ENCODE measurements at places on chromosomes 1 and 21. TPM values are rescaled to one million over a fixed set of nuclear protein-coding genes. Genes with fewer than 3 reads are reported as not detected.

- DNase-seq = no peak
Observed at GRCh38 chr21:36751383-36751782, 52.5 kb downstream of the SIM2 start.

DNA sequence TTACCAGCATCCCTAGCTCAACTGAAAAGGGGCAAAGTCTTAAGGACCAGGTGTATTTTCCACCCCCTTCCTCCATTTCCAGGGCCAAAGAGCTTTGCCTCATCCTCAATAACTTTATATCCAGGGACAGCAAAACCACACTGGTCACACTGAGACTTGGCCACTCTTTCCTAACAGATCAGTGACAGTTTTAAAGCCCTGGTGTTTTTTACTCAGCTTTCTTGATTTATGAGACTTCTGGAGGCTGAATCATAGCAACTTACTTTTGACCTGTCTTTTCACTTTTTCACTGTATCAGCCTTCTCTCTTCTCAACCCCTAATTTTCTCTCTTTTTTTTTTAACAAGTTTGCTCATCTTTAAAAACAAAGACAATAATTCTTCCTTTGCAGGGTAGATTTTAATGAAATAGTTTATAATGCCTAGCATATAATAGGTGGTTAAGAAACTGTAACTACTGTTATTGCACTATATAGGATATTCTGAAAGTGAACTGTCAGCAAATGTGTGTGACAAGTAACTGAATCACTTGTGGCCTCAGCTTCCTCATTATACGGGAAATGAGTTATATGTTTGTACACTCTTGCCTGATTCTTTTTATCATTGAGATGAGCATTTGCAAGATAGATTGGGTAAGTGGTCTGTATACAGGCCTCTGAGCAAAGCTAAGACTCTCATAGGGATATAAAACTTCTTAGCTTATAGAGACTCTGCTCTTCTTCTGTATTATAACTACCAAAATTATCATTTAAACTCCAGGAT, 19.7 kb upstream of the DYNLT5 start:
- no peak for DNase-seq

- no peak for DNase-seq
Observed at GRCh38 chr1:82073659-82074058, 272.9 kb downstream of the ADGRL2 start.

DNA sequence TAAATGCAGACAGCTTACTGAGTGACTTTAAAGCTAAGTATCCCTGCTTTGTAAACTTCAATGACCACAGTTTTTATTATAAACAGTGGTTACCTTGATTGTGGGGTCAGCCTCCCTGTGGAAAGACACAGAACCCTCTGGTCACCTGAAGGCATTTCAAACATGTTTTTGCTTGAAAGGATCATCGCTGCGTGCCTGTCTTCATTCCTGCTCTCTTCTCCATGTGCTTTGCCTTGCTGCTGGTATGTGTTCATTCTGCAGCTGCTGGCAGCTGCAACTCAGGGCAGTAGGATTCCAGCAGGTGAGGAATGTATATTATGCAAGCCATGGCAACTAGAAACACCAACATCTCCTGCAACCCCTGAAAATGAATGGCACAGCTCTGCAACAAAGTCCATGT, 81.0 kb upstream of the VAV3 start:
- no peak for DNase-seq

DNA sequence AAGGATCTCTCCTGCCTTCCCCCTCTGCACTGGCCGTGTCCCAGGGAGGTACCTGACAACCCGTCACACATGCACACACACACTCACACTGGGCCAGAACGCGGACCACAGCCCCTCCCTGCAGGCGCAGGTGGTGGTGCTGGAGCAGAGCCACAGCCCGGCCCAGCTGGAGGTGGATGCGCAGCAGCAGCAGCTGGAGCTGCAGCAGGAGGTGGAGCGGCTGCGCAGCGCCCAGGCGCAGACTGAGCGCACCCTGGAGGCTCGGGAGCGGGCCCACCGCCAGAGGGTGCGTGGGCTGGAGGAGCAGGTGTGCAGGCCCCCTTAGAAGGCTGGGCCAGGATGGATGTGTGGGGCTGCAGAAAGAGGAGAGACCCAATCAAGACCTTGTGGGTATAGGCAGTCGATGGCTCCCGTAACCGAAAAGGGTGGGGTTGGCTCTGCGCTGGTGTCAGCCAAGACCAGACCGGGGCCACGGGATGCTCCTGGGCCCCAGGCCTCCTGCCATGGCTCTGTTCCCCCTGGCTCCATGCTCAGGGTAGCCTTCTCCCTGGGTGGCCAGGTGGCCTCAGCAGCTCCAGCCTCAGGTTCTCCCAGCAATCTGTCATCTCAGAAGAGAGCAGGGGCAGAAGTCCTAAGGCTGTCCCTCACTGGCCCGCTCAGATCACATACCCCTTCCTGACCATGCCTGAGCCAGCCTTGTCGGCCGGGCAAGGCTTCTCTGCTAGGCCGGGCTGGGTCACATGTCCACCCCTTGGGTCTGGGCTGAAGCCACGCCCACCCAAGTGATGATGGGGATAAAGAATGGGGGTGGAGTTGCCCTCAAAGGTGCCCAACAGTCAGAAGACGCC, 8.9 kb downstream of the MFAP2 start:
- DNase-seq = no peak

The ZNF648 gene
- not detected for total RNA-seq

The C1orf94 gene
- not detected for total RNA-seq

The BSND gene
- total RNA-seq = not detected

The MRPL39 gene
- total RNA-seq = 86.2 TPM

Measured in activated naive CD8-positive, alpha-beta T cell treated with anti-CD3 and anti-CD28 coated beads for 36 hours (primary cell).